ENCODE measurements at places on chromosomes 7 and 10.

DNA sequence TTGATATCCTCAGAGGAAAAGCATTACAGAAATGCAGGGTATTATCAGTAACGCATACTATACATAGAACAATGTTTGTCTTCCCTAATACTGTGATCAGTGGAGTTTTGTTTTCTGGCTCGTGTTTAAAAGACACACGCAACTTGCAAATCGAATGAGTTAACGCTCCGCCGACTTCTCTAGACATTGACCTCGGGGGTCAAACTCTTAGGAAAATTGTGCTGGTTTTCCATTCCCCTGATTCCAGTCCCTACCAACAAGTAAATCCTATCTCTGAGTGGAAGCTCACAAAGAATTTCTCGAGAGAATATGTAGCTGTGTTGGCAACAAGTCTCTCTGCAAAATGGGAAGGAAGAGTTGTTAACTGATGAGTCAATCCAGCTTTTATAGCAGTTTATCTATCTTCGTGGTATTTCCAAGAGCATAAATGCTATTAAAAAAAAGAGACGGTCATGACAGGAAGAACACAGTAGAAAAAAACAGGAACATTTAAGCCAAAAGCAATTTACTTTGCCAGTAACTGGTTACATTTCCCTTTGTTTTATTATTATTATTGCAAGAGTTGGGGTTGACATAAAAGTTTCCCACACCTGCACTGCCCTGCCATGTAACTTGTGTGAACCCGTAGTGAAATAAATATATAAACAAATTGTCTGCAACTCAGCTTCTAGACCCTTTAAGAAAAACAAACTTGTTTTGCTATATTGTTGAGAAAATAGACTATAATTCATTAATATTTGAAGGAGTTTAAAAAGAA lies 144.4 kb downstream of the ARID5B start:
- no peak for DNase-seq

DNA sequence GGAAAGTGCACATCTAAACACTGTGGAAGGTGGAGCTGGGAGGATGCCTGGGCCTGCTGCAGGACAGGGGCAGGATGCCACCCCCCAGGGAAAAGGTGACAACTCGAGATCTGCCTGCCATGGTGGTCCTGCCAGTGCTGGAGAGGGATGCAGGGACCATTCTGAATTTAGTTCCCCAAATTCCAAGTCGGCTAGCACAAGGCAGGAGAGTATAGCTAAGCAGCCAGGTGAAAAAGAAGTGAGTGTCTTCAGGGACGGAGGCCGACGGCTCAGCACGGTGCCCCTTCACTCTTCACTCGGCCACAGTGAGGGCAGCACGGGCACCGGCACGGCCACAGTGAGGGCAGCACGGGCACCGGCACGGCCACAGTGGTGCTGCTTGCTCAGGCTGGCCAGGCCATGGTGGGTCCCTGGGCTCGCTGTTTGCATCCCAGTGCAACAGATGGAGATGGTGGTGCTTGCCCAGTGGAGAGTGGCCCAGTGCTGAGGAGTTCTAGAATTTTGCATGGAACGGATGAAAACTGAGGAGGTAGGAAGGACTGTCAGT lies 161.3 kb upstream of the SHH start:
- DNase-seq = no peak

DNA sequence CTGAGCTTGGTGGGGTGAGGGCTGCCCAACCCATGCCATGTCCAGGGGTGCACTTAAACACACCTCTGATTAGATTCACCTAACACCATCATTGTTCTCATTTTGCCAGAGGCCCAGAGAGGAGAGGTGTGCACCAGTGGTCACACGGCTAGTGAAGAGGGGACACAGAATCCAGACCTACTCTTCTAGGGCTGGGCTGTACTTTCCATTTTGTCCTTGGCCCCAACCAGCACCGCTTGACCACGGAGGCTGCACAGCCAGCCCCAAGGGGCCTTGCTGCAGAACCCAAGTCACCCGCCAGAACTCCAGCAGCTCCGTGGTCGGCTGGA lies 246 bp upstream of the WDFY4 start:
- DNase-seq = no peak

DNA sequence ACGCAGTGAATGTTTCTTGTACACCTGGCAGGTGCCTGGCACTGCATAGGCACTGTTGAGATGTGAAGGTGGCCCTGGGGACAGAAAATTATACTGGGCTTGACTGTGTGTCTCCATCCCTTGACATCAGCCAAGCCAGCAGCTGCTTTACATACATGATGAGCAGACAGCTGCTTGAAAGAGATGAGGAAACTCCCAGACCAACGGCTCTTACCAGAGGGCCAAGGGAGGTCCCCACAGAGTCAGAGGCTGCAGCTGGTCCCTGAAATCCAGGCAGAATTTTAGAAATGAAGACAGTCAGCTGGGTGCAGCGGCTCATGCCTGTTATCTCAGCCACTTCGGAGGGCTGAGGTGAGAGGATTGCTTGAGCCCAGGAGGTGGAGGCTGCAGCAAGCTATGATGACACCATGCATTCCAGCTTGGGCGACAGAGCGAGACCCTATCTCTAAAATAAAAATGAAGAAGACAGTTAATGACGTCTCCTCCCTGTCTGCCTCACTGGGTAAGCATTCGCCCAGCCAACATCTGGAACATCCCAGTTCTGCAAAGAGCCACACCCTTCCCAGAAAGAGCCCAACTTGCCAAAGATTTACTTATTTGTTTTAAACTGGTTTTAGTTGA lies 17.6 kb downstream of the LIMK1 start:
- no peak for DNase-seq

DNA sequence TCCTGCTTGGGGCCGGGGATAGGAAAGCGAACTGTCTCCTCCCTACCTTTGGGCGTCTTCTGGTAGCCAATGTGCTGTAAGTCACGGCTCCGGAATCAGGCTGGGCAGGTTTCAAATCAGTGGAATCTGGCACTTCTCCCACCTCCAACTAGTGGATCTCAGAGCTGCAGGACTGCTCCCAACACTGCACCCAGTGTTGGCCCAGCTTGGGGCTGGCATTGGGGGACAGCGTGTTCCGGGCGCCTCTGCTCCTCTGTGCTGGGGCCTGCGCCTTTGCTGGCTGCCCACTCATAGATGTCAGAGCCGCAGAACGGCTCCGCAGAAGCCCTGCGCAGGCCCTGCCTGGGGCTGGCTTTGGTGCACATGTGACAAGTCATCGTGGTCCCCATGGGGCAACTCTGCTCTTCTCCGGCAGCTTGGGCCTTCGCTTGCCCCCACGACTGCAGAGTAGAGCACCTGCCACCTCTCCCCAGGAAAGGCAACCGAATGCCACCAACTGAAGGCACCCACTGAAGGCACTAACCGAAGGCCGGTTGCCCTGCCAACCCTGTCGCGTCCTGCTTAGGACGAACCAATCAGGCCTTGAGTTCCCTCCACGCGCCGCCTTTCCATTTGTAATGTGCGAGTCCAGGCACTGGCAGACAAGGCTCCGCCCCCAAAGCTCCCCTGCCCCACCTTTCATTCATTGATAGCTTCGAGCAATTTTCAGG lies 85.5 kb upstream of the ABI1 start:
- DNase-seq = no peak

DNA sequence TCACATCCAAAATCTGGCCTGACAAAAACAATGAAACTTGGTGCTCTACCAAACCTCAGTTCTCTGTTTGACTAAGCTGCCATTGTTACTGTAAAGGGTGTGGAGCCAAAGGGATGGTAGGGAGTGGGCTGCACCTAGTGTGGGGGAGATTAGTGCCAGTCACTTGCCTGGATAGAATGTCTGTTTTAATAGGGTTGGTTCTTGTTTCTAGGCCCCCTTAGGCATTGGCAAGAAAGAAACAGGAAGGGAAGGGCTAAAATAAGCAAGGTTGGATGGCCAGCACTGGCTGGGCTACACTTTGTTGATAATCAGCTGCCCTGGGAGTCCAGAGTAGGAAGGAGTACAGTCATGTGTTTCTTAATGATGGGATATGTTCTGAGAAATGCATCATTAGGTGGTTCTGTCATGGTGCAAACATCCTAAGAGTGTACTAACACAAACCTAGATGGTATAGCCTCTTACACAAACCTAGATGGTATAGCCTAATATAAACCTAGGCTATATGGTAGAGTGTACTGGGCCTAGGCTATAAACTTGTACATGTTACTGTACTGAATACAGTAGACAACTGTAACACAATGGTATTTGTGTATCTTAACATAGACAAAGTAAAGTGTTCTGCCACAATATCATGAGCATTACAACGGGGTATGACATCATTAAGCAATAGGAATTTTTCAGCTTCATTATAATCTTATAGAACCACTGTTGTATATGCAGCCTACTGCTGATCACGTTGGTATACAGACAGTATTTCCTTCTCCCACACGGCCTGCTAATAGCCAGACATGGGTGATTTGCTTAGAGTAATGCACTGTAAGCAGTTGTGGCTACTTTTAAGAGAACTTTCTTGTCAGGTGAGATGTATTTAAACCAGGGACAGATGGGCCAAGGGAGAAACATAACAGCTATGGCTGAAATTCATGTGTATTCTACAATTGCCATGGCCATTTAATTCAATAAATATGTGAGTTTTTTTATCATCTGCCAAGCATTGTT lies 15.4 kb downstream of the BBIP1 start:
- no peak for DNase-seq

- DNase-seq = peak; percentile 22
These were observed 246.8 kb downstream of the SKIDA1 start for GRCh38 chr10:21278491-21279216.

All from stimulated activated CD4-positive, alpha-beta T cell treated with anti-CD3 and anti-CD28 coated beads, Interleukin-1b, Interleukin-23, amount 100 ng/mL, for 1 hour (primary cell).